ENCODE measurements at places on chromosomes 3 and 15.

DNA sequence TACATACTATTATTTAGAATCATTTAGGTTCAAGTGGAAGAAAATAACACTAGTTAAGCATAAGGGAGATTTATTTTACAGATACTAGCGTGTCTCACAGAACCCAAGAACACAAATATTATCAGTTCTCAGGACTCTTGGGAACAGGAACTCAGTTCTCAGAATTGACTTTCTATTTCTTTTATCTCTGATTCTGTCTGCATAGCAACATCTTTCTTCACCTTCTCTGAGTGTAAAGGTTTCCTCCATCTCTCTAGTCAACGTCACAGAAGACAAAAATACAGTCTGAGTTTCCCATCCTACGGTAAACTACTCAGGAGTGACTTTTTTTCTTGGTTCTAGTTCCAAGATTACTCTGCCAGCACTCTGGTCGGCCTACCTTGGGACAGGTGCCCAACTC lies 220.0 kb downstream of the SV2B start:
- DNase-seq, result peak; percentile 50

DNA sequence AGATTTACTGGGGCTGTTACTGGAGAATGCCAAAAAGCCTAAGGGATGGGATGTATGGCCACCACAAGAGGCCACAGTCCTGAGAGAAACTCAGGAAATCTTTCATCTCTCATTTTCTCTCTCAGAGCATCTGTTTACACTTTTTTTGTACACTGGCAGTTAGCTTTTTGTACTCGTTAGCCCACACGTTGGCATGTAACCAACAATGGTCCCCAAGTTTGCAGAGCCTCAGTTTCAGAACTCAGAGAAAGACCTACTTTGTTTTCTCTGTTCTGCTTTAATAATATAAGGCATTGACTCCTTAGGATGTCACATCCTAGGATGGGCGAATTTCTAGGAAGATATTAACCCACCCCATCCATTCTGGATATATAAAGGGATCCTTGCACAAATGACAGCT lies 183.5 kb downstream of the SUCNR1 start:
- no peak for DNase-seq

GRCh38 chr3:83683937-83684598 lies 1274.7 kb upstream of the CADM2 start:
- no peak for DNase-seq

GRCh38 chr3:8651418-8652323 lies 7.1 kb upstream of the SSUH2 start:
- no peak for DNase-seq

DNA sequence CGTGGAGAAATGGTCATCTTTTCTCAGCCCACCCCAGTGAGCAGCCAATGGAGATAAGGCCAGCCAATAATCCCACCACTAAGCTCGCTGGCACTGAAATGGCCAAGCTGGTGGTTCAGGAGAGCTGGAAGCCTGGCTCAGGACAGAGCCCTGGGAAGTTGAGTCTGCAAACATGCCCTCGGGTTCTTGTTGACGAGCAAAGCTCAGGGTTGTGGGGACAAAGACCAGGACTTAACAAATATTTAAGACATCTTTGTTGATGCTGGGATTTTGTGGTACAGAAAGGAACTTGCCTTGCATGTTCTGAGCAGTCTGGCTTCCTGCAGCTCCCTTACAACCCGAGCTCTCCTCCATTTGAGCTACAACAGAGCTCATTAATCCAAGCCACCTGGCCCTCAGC lies 4.4 kb downstream of the FAH start:
- no peak for DNase-seq

- no peak for DNase-seq
These were observed 550.7 kb upstream of the LMCD1 start for GRCh38 chr3:7950890-7951289.

DNA sequence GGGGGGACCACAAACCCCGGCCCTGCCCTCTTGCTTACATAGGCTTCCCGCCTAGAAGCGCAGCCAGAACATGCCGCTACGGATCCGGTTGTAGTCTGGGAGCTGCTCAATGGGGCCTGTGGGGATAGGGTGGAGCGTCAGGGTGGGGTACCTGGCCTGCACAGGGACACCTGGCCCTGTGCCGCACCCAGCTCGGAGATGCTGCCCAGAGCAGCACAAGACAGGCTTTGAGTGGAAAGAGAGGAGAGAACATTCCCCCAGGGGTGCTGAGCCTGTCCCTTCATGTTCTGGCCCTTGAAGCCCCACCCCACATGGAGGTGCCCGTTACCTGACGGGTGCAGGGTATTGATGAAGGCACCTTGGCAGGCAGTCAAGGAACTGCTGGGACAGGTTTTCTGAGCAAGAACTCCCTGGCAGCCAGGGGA lies 4.0 kb upstream of the COL7A1 start:
- DNase-seq, result no peak

GRCh38 chr3:33391255-33391995 lies 48.8 kb downstream of the UBP1 start:
- DNase-seq, result no peak

- DNase-seq, result no peak
These were observed 769.5 kb downstream of the GRM7 start for GRCh38 chr3:7630351-7630911.
